ENCODE measurements at places on chromosomes 2 and 18. TPM values are rescaled to one million over a fixed set of nuclear protein-coding genes. Genes with fewer than 3 reads are reported as not detected.

The TMEM169 gene
- not detected for total RNA-seq

The ATF2 gene
- total RNA-seq = 35.4 TPM

The RAB6C gene
- total RNA-seq = not detected

The CROCC2 gene
- 0.12 TPM for total RNA-seq

The HRH4 gene
- total RNA-seq = not detected

The ACADL gene
- not detected for total RNA-seq
